ENCODE measurements at places on chromosomes 4 and X.
A peak's percentile ranks its signal among the peaks of the same experiment; 100 is the strongest.

DNA sequence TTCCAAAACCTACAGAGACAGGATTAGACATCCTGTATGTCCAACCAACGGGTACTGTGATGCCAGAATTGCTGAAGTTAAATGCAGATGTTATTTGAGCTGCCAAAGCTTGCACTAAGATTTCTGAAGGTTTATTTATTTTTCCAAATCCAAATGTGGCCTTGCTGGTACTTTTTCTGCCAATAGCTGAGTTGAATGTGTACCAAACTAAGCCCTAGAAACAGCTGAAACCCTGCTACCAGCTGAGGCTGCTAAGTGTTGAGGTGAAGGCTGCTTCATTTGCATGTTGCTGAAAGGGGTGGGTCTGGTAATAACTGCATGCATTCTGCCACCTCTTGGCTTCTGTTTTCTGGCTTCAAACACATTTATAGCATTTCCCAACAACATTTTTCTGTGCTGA is 366.5 kb downstream of the FAT4 start:
- DNase-seq, result no peak

- DNase-seq, result no peak
Observed at GRCh38 chrX:19947612-19948011, 43.2 kb downstream of the BCLAF3 start.

DNA sequence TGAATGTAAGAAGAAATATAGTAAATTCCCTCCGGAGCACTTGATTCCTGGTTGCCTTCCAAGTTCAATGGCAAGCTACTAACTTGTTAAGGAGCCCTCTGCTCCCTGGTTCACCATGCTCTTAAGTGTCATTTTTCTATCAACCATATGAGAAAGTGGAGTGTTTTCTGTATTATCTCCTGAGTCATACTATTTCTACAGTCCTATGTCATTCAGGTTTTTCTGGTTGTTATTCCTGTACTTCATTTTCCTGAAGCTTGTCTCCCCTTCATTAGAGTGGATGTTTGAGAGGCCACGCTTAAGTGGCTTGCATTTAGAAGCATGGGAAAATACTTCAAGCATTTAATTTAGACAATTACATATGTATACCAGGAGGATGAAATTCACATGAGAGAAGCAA is 14.7 kb upstream of the EPGN start:
- no peak for DNase-seq

- no peak for DNase-seq
Observed at GRCh38 chrX:11551151-11551550, 114.6 kb downstream of the ARHGAP6 start.

DNA sequence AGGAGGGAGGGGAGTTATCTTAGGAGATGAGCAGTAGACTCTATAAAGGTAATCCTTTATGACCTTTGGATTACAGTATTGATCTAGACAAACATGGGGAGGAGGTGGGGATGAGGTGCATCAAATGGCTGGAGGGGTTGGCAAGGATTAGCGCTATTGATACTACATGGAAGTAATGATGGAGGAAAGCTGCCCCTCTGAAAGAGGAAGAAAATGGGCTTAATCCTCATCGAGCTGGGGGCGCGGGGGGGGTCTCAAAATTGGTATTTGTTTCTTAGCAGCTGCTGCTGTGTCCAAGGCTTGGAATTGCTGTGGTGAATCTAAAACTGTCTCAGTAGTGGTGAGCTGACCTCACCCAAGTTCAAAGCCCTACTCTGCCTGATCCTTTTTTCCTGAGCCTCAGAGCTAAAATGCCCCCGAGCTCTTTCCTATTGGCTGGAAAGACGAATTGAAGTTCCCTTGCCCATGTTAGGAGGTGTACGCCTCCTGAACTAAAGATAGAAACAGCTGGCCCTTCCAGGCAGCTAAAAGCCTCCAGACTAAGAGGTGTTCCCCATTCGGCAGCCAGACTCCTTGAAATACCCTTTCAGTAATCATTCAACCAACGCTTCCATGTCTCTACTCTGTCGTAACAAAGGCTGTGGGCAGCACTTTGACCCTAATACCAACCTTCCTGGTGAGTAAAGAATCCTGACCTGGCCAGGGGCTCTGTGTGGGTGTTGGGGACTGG is at the start of gene ITGB1BP2:
Gene ITGB1BP2 (plus strand): TSS at position 556 of the 730 bp plus-strand sequence. CDS start 57 bp downstream, at position 613.
- DNase-seq, result peak; percentile 38

GRCh38 chr4:42586775-42587174 is 70.1 kb downstream of the ATP8A1 start:
- no peak for DNase-seq

DNA sequence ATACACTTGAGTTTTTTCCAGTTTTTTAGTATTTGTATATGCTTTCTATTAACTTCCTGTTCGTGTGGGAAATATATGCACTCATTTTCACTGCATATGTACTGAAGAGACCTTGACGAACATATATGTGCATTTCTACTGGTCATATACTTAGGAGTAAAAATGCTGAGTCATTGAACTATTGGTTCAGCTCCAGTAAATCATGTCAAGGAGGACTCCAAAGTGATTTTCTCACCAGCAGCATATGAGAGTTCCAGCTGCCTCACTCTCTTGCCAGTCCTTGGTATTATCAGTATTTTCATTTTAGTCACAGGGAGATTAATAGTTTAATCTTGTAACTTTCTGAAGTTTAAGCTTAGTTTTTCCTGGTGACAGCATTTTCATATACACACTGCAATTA is 2750.2 kb downstream of the ARAP2 start:
- no peak for DNase-seq

DNA sequence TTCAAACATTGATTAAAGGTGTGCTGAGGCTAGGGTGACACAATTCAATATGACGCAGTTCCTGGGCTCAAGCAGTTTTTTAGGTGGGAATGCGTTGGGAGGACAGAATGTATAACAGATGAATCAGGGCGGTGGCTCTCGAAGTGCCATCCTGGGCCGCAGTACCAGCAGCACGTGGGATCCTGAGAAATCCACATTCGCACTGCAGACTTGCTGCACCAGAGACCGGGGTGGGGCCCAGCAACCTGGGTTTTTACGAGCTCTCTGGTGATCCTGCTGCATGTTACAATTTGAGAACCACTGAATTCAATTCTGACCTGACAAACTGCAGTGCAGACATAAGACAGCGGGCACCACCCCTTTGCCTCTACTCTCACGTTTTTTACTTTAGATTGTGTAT is 30.4 kb downstream of the FAM149A start:
- DNase-seq, result no peak

GRCh38 chr4:124939908-124940307 is 227.4 kb upstream of the ANKRD50 start:
- no peak for DNase-seq

DNA sequence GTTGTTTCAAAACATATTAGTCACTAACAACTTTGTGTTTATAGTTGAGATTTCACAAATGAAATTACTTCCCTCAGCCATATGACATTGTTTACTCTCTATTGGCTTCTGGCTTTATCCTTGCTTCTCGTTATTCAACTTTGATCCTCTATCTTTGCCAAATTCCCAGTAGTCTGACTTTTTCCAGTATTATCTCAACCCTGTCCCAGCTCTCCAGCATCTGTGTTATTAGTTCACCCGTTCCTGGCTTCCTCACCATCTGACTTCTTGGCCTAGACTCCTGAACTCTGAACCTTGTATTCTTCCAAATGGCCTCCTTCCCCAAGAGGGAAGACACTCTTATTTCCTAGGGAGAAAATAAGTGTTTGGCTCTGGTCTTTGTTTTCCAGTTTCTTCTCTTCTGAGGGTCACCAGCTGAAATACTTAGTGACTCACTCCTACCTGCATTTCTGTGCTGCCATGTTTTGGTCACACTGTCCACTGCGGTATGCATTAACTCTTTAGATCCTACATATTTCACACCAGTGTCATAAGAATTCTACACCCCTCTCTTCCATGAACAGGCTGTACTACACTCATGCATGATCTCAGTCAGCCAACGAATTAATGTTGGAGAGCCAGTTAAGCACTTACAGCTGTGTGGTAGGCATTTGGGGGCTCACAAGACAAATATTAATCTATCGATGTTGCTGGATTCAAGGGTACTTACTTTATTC is 17.0 kb upstream of the ARHGAP24 start:
- no peak for DNase-seq

DNA sequence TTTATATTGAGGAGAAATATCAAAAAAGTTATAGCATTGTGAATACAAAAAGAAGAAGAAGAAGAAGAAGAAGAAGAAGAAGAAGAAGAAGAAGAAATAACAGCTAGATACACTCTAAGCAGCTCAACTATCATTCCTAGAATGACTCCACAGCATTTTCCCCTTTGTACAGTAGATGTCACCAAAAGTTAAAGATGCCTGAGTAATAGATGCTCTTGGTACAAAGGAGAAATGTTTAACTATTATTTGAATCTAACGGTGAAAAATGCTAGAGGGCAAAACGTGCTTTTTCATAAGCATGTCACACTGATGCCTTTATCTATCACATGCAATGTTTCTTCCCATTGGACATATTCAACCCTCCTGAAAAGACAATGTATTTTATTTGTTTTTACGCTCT is 178.4 kb upstream of the GPRIN3 start:
- peak; percentile 23 for DNase-seq

DNA sequence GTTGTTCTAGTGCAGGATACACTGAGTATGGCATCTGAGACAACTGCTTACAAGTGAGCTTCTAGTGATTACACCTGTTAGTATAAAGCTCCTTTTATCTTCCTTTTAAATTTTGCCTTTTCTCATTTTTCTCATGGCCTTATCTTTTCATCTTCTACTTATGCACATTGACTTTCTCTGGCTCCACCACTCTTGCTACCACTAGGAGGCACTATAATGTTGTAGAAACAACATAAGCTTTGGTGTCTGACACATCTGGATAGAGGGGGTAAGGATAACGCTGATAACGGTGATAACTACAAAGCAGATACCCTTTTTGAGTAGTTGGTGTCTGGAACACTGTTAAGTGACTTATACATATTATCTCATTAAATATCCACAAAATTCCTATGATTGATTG is 187.4 kb upstream of the TEX13C start:
- peak; percentile 59 for DNase-seq

GRCh38 chr4:167622481-167623240 is 388.4 kb upstream of the SPOCK3 start:
- peak; percentile 30 for DNase-seq

- DNase-seq, result no peak
Observed at GRCh38 chr4:39025552-39026085, 6.6 kb downstream of the TMEM156 start.

GRCh38 chrX:113001836-113002235 is 161.2 kb upstream of the AMOT start:
- DNase-seq, result peak; percentile 0

- DNase-seq, result no peak
Observed at GRCh38 chr4:168639914-168640313, 143.1 kb downstream of the PALLD start.

- no peak for DNase-seq
Observed at GRCh38 chr4:126976850-126977632, 655.7 kb upstream of the INTU start.

DNA sequence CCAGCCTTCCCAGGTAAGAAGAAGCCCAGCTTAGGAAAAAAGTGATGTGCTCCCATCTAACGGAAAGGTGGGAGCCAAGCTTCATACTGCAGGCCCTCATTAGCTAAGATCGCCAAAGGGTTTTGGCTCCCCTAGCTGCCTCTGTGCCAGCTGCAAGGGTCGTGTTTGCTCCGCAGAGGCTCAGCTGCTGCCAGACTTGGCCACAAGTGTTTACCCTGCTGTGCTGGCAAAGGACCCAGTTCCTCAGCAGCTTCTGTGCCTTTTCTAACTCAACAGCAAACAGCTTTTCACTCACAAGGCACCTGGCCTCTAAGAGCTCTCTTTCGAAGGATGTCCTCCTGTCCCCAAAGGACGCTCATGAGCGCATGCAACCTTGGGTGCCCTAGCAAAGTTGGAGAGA is 12.2 kb upstream of the VMA21 start:
- DNase-seq, result no peak

- DNase-seq, result no peak
Observed at GRCh38 chrX:110667706-110668105, 127.9 kb downstream of the CHRDL1 start.

DNA sequence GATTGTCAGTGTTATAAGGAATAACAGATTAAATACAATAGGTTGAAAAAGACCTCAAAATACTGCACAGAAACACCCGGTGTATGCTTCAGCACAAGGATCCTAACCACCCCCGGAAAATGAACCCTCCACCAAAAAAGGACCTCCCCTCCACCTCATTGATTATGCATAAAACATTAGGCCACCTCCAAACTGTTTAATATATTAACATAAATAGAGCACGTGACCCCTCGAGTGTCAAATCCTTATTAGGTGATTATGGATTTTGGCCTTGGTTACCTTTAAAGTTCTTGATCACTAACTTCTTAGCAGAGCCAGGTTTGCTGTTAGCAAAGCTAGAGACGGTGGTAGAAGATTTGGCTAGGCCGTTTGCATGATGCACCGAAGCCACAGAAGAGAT is 958 bp downstream of the CUL4B start:
- peak; percentile 31 for DNase-seq

- DNase-seq, result no peak
Observed at GRCh38 chr4:33395731-33396485, 2675.7 kb downstream of the PCDH7 start.

GRCh38 chr4:122709236-122709635 is 23.3 kb upstream of the BBS12 start:
- DNase-seq, result no peak

DNA sequence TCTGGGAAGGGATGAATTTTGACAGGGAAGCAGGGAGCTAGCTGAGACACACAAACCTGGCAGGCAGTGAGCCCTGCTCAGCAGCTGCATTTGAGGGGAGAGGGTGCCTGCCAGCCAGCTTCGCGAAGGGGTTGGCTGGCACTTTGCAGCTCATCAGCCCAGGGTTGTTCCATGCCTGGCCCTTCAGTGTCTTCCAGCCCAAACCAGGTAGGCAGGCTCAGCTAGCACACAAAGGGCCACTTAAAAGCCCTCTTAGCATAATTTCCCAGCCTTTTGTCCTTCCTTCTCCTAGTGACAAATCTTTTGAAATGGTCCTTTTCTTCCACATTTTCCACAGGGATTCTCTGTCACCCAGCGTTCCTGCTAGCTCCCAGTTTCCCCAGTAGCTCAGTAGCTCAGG is 4.3 kb upstream of the FRMPD3 start:
- DNase-seq, result no peak

DNA sequence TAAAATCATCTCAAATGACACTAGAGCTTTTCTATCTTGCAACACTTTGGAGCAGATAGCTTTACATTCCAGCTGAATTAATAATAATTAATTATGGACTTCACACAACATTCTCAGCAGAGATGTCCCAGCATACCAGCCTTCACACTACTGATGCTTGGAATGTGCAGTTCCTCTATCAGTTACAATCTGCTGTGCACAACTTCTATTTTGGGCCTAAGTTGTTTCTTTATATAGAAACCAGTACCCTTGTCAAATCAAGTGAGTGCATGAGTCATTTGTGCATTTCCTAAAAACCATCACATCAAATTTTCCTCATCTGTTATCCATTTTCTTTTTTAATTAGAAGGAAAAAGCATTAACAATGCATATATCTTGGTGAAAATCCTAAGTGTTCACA is 8.8 kb upstream of the RASL11B start:
- DNase-seq, result peak; percentile 84

DNA sequence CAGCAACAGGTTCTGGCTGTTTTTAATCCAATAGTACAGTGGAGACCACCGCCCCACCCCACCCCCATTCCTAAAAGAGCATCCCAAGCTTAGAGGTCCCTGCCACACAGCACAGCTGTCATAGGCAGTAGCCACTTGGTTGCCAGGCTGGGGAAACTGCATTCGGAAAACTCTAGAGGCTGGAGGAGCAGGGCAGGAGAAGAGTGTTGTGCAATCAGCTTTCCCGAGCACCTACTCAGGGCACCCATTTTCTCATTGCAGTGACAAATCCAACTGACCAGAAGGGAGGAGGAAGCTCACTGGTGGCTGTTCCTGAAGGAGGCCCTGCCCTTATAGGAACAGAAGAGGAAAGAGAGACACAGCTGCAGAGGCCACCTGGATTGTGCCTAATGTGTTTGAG is 1.1 kb downstream of the CXCL1 start:
- peak; percentile 28 for DNase-seq
